ENCODE measurements at places on chromosomes 2 and 18.

DNA sequence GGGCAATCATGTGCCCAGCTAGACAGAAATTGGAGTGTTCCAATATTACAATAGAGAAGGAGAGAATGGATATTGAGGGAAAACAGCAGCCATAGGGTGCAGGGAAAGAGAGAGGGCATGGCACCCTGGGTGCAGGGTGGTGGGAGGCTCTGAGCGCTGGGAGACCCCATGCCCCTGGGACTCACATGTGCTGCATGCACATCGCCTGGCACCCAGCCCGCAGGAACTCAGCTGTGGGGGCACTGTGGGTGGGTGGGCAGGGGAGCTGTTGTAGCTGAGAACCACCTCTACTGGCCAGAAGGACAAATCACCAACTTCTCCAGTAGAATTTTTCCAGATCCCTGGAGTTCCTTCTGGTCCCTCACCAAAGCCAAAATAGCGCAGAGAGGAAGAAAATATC is 7.2 kb upstream of the NEURL3 start:
- no peak for ATAC-seq

DNA sequence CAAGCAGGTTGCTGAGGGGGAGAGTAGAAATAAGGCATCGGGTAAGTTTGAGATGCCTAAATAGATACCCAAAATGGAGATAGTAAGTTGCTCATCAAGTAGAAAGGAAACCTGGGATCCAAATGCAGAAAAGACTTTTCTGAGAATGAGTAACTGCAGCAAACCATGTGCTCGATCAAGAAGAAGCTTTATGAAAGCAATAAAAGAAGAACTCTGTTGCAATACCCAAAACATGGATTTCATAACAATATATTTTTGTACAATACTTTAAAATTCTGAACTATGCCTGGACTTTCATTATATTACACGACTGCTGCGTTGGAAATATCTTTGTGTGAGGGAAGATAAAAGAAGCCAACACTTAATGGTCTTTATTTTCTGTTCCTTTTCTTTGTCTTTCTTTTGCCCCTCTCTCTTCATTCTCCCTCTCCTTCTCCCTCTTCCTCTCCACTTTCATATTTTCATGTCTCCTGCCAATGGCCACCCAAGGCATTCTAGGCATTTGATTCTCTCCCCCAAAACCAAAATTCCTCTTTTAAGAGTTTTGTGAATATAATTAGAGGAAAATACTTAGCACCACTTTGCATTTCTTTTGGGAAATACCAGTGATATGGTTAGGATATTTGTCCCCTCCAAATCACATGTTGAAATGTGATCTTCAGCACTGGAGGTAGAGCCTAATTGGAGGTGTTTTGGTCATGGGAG is 257.6 kb downstream of the MREG start:
- no peak for ATAC-seq

DNA sequence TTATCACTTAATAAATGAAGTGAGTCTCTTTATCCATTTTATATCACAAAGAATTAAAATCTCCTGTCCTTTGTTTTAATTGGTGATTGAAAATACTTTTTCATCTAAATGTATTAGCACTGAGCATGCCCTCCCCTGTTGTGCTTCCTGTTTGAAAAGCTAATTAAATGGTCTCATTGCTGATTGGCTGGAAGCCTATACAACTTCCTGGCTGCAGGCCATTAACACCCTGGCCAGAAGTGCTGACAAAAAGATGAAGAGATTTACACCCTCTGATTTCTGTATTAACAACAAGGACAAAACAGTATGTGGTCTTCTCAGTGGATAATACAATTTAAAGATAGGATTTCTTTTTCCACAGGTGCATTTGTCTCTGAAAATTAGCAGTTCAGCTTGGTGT is 548.0 kb downstream of the DCC start:
- ATAC-seq: no peak

GRCh38 chr2:52659546-52659945 is 1108.1 kb upstream of the CHAC2 start:
- no peak for ATAC-seq

GRCh38 chr2:65878011-65878340 is 445.6 kb upstream of the SPRED2 start:
- no peak for ATAC-seq

- no peak for ATAC-seq
Observed at GRCh38 chr2:2845806-2846315, 514.8 kb upstream of the MYT1L start.

- ATAC-seq: no peak
Observed at GRCh38 chr2:174591740-174592139, 5.9 kb downstream of the WIPF1 start.

GRCh38 chr18:11980494-11981191 is 664 bp upstream of the IMPA2 start:
- peak; percentile 94 for ATAC-seq

DNA sequence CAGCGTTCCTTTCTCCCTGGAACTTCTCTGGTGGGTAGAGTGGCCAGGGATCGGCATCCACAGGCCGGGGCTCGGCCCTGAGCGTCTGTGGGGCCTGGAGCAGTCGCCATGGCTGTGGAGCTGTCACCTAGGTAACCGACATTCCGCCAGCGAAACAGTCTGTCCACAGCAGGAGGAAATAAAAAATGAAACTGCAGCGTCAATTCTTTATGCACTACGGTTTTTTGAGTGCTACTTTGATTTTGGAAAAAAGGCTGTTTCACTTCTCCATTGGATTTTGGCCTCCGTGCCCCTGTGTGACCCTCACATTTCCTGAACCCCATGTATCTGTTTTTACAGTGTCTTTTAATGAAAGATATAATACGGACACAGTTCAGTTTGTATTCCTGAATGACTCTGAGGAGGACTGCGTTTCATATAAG is 163.4 kb downstream of the LDLRAD4 start:
- ATAC-seq: peak; percentile 85

GRCh38 chr18:25248755-25249154 is 103.2 kb downstream of the ZNF521 start:
- no peak for ATAC-seq

- no peak for ATAC-seq
Observed at GRCh38 chr2:45177870-45178269, 168.6 kb upstream of the SIX2 start.

DNA sequence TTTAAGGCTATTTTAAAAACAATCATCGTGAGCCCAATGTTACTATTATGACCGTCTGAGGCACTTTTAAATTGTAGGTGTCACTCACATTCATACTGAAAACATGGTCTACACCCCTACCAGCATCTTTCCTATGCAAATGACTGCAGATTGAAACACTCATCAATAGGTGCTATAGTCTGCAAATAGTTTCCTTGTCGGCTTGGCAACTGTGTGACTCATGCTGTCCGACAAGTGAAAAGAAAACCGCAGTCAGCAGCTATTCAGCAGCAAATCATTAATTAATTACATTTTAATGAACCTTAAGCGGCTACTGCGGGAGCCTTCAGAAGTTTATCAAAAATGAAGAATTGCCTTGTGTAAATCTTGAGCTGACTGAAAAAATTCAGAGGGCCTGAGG is 134.4 kb downstream of the FIGN start:
- no peak for ATAC-seq

GRCh38 chr2:136342138-136342537 is 224.2 kb upstream of the CXCR4 start:
- no peak for ATAC-seq

DNA sequence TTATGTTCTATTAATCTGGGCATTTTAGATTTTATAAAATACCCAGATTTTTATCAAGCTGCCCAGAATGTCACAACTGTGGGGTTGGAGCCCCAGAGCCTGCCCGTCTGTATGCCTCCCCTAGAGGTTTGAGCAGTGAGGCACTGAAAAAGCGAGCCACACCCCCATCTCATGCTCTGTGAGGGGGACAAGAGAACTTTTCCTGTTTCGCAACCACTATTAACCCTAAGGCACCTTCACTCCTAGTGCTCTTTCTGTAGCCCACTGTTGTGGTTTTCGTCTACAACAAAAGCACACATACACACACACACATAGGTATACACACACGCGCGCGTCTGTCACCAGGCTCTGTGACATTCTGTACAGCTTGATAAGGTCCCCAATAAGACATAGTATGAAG is 38.0 kb downstream of the DCDC2C start:
- no peak for ATAC-seq

GRCh38 chr18:61922435-61922834 is 29.6 kb upstream of the RNF152 start:
- ATAC-seq: no peak

GRCh38 chr2:72012886-72013574 is 134.6 kb downstream of the CYP26B1 start:
- peak; percentile 25 for ATAC-seq

DNA sequence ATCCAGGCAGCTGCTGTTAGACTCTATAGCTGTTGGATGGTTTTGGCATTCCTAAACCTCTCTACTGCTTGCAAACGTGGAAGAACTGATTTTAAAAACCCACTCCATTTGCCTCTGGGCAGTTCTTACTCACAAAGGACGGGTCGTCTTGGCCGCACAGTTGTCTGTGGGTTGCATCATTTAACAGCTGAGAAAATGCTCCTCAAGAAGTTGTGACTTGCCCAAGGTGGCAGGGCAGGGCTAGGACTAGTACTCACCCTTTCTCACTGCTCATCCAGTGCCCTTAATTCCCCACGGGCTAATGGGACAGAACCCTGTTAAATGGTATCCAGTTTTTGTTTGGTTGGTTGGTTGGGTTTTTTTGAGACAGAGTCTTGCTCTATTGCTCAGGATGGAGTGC is 997 bp upstream of the DRC1 start:
- no peak for ATAC-seq

DNA sequence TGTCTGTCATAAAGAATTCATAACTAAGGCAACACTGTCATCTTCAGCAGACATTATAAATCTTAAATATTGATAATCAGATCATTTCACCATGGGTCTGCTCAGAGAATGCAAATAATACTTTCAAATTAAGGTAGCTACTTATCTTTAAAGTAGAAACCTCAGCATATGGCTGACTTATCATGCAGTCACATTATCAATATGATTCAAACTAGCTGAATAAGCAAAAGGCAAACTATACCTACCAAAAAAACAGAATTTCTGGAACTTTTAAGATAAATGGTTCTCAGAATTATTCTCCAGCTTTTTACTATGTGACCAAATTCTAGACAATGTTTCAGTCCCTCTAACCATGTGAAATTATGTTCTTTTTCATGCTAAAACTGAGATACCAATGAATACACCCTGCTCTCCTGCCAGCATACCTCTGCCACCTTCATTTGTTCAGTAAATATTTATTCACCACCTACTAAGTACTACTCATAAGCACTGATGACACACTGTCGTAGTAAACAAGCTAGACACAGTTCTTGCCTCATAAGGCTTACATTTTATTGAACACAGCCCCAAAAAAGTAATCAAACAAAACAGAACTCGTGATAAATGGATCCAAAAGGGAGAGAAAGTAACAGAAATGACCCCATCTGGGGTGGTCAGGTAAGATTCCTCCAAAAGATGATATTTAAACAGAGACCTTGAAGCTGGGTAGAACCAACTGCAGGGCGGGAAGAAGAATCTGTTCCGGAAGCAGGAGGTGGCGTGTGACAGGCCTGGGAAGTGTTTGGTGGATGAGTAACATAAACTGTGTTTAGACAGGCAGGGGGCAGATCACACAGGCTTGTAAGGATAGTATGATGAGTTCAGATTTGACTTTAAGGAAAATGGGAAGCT is 17.7 kb downstream of the SPIRE1 start:
- ATAC-seq: no peak

DNA sequence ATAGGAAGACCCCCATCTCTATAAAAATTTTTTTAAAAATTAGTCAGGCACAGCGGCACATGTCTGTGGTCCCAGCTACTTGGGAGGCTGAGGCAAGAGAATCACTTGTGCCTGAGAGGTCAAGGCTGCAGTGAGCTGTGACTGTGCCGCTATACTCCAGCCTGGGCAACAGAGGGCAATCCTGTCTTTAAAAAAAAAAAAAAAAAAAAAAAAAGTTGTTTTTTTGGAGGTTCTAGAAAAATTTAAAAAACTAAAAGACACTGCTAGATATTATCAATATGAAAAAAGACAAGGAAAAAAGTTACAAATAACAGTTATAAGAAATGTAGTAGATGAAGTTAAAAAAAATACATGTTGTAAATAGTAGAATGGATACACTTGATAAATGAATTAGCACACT is 56.1 kb upstream of the C2orf15 start:
- ATAC-seq: no peak

DNA sequence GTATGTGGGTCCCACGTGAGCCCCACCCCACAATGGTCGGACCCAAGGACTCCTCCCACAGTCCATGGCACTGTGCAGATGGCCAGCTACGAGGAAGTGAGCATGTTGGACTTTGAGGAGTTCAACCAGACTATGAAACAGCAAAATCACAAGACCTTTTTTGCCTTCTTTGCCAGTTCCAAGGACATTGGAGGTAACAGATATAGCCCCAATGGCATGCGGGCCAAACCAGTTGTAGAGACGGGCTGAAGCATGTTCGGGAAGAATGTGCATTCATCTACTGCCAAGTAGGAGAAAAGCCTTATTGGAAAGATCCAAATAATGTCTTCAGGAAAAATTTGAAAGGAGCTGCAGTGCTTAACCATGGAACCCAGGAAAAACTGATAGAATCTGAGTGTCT is 12.6 kb downstream of the DNER start:
- no peak for ATAC-seq

- ATAC-seq: no peak
Observed at GRCh38 chr2:108803045-108803736, 16.6 kb downstream of the CCDC138 start.

DNA sequence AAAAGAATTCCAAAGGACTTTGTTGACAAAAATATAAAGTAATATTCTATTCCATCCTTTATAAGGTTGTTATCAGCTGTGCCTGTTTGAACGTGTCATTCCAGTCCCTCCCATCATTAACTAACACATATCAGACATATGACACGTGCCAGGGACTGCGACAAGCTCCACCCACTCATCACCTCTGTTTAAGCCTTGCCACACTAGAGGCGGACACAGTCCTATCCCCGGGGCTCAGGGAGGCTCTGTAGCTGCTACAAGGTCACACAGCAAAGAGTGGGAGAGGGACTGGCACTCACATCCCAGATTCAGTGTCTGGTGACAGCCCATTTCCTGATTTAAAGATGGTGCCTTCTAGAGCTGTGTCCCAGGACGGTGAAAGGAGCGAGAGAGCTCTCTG is 30.0 kb downstream of the TBC1D8 start:
- no peak for ATAC-seq

- ATAC-seq: no peak
Observed at GRCh38 chr2:73268366-73268829, 15.9 kb downstream of the FBXO41 start.
